Activated CD8-positive, alpha-beta memory T cell treated with anti-CD3 and anti-CD28 coated beads for 4 hours (primary cell): ENCODE measurements at places on chromosomes 12 and 14.

DNA sequence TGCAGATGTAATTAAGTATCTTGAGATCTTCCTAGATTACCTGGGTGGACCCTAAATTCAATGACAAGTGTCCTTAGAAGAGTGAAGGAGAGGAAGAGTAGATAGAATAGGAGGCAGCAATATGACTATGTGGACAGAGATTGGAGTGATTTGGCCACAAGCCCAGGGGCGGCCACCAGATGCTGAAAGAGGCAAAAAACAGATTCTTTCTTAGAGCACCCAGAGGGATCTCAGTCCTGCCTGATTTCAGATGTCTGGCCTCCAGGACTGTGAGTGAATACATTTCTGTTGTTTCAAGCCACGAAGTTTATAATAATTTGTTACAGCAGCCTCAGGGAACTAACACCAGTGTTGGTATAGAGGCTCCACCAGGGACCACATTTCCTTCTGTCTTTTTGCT, 67.3 kb downstream of the DACT1 start:
- DNase-seq: no peak

DNA sequence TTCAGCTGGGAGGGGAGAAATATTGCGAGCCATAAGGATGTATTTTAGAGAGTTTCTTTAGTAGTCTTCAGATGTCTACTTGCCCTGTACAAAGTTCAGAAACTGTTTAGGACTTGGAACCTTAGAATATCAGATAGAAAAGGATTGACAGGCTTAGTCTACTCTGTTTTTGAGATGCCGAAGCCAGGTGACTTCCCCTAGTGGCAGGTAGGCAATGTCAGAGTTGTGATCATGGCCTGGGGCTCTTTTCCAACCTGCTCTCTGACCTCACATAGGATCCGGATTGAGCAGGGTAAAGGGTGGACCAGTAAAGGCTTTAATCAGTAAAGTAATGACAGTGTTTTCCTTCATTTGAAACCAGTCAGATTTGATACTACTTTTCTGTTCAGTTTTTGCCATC, 59.6 kb downstream of the PRKCH start:
- DNase-seq: no peak

- DNase-seq: no peak
Measured at GRCh38 chr14:106619606-106620005, 1093.2 kb downstream of the TMEM121 start.

DNA sequence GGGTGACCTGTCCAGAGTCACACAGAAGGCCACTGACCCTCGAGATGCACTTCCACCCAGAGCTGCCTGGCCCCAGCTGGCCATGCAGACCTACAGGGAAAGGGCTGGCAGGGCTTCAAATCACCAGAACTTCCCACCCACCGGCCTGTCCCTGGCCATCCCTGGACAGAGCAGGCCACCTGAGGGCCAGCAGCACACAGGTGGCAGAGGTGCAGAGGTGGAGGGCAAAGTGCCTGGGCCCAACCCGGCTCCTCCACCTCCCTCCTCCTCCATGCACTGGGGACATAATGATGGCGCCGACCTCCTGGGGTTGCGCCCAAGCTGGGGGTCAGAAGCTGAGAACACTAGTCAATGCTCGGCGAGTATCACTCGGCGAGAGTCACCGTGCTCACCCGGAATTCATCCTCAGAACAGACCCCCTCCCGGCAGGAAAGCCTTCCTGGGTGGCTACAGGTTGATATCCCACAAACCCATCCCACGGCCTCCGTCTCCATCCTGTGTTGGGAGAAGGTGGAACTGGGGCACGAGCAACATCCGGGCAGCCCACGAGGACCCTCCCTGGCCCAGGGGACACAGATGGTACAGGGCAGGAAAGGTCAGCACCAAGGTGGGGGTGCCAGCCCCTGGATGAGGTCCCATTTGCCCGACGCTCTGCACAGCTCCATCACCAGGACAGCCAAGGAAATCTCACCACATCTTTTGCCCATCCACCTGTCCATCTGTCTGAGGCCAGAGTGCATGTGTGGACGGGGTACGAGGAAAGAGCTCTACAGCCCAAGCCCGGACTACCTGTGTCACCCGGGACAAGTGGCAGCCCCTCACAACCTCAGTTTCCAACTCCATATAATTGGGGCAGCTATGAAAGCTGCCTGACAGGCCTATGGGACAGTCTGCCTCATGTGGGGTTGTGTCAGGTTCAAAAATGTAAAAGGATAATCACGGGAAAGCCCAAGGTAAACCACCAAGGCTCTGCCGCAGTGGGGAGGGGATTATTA, 10.8 kb downstream of the BEGAIN start:
- DNase-seq: no peak

GRCh38 chr14:99718811-99719192, 34.7 kb downstream of the CYP46A1 start:
- DNase-seq: no peak
